Mammary microvascular endothelial cell (primary cell): ENCODE measurements at places on chromosomes 5 and 9. TPM values are rescaled to one million over a fixed set of nuclear protein-coding genes. Genes with fewer than 3 reads are reported as not detected.

Gene MAP1B
- 107 and 120 TPM in 2 replicates for total RNA-seq

Gene NAIP
- total RNA-seq = 0.05 and 0.13 TPM in 2 replicates

Gene PALM2AKAP2
- total RNA-seq = 0.05 and 0.07 TPM in 2 replicates

Gene SLF1
- 3.6 and 7.2 TPM in 2 replicates for total RNA-seq

Gene CDHR2
- not detected in 2 replicates for total RNA-seq

Gene PDE6A
- 0.05 TPM in 1 of 2 replicates, not detected in the other for total RNA-seq

Gene GABRP
- 1.5 and 2.7 TPM in 2 replicates for total RNA-seq

Gene DMRT2
- total RNA-seq = not detected in 2 replicates

Gene KCNT1
- total RNA-seq = not detected in 2 replicates

Gene FBN2
- total RNA-seq = 1.4 and 1.7 TPM in 2 replicates

Gene PCDHB9
- 0.15 and 0.27 TPM in 2 replicates for total RNA-seq

Gene SERF1B
- 18.2 and 29.3 TPM in 2 replicates for total RNA-seq

Gene CNTRL
- total RNA-seq = 9.4 and 11.1 TPM in 2 replicates

Gene LURAP1L
- total RNA-seq = 1.9 and 2.9 TPM in 2 replicates

Gene CDC20B
- not detected in 2 replicates for total RNA-seq

Gene CLIC3
- total RNA-seq = 0.40 TPM in 1 of 2 replicates, not detected in the other

Gene ACSL6
- not detected in 2 replicates for total RNA-seq

Gene AMACR
- total RNA-seq = 8.0 and 8.9 TPM in 2 replicates

Gene CDX1
- total RNA-seq = not detected in 2 replicates

Gene MXD3
- total RNA-seq = 32.0 and 68.0 TPM in 2 replicates

Gene AK8
- 0.07 and 0.15 TPM in 2 replicates for total RNA-seq

Gene BTNL8
- total RNA-seq = not detected in 2 replicates

Gene MPDZ
- total RNA-seq = 32.8 and 35.4 TPM in 2 replicates

Gene FOXD4L4
- total RNA-seq = not detected in 2 replicates

Gene CCDC192
- not detected in 2 replicates for total RNA-seq

Gene SLC46A2
- not detected in 2 replicates for total RNA-seq

Gene SLC27A4
- 45.0 and 56.6 TPM in 2 replicates for total RNA-seq

Gene ANKRD34B
- total RNA-seq = not detected in 2 replicates

Gene ICE1
- 19.1 and 19.6 TPM in 2 replicates for total RNA-seq

Gene SLC45A2
- total RNA-seq = not detected in 2 replicates

Gene FOXD4L3
- total RNA-seq = not detected in 2 replicates

Gene KIAA1958
- 0.07 and 0.25 TPM in 2 replicates for total RNA-seq

Gene ITGA1
- total RNA-seq = 12.7 and 21.5 TPM in 2 replicates

Gene BARHL1
- not detected in 2 replicates for total RNA-seq

Gene GFI1B
- total RNA-seq = not detected in 2 replicates
